ENCODE measurements at places on chromosomes 16 and 17.

- DNase-seq, result no peak
Observed at GRCh38 chr16:69003500-69003899, 102.0 kb upstream of the HAS3 start.

DNA sequence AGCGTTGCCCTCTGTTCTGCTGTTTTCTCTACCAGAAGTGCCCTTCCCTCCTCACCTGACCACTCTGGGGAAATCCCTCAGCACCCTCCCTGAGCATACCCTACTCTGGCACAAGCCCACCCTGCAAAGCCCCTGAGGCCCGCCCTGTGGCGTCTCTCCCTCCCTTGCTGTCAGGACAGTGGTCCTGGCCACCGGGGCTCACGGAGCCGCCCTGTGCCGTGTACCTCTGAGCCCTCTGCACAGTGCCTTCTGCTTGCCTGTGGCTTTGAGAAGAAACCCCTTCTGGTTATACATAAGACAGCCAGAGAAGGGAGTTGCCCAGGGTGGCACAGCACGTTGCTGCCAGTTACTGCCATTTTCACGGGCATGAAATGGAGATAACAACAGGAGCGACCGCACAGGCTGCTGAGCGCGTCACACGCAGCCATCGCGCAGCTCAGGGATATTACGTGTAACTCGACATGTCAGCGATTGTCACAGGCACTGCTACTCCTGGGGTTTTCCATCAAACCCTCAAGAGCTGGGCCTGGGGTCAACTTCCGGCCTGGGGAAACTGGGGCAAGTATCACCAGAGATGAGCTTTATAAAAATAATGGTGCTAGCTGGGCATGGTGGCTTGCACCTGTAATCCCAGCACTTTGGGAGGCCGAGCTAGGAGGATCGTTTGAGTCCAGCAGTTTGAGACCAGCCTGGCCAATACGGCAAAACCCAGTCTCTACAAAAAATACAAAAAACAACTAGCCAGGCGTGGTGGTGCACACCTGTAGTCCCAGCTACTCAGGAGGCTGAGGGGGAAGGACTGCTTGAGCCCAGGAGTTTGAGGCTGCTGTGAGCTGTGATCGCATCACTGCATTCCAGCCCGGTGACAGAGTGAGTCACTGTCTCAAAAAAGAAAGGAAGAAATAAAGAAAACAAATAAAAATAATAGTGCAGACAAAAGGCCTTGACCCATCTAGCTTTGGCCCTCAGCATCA lies 14.8 kb downstream of the SCGB1C2 start:
- DNase-seq, result no peak

DNA sequence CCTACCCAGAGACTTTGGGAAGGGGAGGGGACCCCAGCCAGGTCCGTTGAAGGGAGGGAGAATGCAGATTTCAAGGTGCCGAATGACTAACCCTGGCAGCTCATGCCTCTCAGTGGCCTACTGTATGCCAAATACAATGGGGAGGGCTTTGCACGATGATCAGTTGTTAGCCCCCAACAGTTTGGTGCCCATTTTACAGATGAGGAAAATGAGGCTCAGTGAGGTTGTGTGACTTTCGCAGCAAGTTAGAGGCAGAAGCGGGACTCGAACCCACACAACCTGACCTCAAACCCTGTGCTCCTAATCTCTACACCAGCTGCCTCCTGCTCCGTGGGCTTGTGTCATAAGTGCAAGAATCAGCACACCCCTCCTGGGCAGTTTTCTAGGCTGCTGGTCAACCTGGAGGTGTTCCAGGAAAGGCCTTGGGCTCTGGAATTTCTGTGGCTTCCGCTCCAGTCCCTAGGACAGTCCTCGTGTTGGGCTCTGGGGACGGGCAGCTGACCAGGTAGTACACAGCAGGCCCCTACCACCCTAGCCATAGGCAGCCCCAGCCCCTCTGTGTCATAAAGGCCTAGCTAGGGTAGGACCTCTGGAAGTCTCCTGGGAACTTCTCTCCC lies 11.9 kb upstream of the NAGPA start:
- DNase-seq, result no peak

- no peak for DNase-seq
Observed at GRCh38 chr16:88194397-88195268, 188.1 kb upstream of the ZNF469 start.

DNA sequence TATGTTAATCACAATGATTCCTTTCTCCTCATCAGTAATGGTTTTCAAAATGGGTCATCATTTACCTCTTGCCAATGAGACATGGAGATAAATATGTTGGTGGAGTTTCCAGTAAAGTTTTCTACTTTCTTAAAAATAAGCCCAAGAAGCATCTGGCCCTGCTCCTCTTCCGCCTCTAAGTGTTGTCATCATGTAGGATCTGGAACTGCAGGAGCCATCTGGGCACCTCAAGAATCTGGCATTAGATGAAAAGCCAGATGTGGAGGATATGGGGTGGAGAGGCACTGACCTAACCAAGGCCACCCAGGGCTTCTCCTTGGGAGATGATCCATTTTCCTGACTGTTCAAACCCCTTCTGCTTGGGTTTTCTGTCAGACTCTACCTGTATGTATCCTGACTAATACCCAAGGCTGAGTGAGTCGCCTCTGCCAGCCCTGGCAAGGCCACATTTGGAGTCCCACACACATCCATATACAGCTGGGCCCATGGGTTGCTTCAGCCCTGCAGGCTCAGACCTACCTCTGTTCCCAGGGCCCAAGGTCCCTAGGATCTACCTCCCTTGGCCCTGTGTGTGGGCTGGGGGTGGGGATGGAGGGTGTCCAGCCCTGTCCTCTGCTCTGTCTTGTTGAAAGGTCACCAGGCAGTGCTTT lies 24.6 kb downstream of the CCDC182 start:
- no peak for DNase-seq

DNA sequence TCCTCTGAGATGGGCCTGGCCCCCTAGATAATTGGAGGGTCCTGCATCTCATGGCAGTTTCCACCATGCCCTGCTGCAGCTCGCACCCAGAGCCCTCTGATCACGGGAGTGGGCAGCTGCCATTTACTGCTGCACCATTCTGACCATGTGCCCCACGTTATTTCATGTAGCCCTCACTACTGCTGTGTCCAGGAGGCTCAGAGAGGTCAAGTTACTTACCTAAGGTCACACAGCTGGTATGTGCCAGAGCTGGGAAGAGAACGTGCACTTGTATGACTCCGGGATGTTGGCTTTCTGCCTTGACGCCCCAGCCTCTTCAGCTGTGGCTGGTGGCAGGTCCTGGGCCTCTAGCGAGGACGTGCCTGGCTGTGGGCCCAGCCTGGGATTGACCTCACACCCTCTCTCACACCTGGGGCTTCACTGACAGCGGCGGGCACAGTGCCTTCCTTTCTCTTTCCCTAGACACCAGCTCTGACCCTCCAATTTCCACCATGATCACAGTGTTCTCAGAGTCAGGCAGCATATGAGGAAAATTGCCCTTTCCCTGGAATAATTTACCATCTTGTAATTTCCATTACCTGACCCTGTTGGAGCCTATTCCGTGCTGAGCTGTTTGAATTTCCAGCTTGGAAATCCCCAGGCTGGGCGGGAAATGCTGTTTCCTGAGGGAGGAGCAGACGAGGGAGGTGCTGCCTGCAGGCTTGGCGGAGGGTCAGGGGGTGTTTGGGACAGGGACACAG lies 18.5 kb upstream of the DOC2B start:
- no peak for DNase-seq
